ENCODE measurements at places on chromosomes 11 and 22.

GRCh38 chr11:116595305-116595880 lies 177.4 kb downstream of the BUD13 start:
- DNase-seq: no peak

DNA sequence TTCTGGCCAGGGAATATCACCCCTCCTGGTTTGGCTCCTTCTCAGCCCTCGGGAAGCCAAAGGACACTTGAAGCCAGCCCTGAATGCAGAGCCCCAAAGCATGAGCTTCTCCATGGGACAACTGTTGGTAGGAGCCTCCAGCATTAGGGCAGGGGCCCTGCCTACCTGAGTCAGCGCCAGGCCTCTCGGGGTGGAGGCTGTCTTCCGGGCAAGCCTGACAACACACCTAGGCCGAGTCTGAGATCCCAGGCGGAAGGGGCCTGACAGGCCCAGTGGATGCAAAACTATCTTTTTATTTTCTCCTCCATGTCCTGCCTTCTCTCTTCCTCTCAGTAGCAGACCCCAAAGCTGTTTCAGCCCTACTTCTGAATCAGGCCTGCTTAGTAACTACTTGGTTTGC lies 27.6 kb downstream of the RCOR2 start:
- no peak for DNase-seq

DNA sequence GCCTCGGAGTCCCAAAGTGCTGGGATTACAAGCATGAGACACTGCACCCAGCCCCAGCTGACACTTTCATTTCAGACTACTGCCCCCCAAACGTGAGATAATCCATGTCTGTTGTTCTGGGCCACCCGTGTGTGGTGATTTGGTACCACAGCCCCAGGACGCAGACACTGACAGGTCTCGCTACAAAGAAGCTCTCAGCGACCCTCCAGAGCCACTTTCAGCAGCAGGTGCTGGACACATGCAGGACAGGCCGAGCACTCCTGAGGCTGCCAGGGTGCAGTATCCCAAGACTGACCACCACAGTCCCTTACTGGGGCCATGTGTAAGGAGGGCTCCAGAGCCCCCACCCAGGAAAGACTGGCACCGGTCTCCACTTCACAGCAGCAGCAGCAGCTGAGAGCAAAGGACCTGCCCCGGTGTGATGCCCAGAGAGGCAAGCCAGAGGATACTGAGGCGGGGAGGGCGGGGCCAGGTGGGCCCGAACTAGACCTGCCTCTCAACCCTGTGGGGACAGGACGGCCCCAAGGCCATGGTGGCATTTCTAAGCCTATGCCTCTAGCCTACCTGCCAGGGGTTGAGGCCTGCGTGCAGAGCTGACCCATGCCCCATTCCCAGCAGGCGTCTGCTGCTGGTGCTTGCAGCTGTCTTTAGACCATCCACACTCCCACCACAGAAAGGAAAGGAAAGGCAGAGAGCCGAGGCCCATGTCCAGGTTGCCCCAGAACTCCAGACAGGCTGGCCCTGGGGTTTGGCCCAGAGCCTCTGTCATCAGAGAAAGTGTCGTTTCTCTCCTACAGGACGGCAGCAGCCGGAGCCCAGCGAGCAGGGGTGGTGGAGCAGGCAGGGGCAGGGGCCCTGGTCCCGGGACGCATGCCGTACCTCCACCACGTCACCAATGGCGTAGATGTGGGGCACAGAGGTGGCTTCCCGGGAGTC lies 28.0 kb upstream of the GNB1L start:
- no peak for DNase-seq

DNA sequence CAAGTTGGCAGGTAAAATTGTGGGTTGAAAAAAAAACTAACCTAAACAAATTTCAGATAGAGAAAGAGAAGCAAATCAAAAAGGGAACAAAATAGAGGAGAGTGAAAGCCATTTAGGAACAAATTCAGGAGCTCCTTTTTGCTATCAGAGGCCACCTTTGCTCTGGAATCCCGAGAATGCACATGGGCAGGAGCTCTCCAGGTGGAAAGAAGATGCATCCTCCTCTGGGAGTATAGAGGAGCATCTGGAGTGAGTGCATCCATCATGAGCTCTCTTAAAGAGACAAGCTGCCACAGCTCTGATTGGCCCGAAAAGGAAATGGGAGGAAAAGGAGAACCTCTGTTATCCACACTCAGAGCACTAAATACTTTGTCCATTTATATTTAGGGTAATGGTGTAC lies 26.3 kb downstream of the MRGPRX1 start:
- no peak for DNase-seq

DNA sequence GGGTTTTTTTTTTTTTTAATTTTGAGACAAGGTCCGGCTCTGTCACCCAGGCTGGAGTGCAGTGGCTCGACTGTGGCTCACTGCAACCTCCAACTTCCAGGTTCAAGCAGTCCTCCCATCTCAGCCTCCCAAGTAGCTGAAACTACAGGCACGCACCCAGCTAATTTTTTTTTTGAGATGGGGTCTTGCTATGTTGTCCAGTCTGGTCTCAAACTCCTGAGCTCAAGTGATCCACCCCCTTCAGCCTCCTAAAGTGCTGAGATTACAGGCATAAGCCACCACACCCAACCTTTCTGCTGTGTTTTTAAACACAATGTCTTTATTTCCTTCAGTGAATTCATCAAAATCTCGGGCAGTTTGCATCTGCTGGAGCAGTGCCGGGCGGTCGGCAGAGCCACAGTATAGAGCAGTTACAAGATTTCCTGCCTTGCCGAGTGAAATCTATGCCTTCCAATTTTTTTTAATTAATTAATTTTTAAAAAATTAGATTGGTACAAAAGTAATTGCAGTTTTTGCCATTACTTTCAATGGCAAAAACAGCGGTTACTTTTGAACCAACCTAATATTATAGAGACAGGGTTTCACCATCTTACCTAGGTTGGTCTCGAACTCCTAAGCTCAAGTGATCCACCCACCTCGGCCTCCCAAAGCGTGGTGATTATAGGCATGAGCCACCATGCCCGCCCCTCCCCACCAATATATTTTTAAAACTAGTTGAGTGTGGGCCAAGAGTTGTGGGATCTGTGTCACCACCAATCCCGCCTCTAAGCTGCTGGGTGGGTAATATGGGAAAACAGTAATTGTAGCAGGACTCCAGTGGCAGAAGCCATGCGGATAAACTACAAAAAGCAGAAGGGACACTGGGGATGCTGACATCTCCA lies 2.7 kb upstream of the ACY3 start:
- DNase-seq: no peak

DNA sequence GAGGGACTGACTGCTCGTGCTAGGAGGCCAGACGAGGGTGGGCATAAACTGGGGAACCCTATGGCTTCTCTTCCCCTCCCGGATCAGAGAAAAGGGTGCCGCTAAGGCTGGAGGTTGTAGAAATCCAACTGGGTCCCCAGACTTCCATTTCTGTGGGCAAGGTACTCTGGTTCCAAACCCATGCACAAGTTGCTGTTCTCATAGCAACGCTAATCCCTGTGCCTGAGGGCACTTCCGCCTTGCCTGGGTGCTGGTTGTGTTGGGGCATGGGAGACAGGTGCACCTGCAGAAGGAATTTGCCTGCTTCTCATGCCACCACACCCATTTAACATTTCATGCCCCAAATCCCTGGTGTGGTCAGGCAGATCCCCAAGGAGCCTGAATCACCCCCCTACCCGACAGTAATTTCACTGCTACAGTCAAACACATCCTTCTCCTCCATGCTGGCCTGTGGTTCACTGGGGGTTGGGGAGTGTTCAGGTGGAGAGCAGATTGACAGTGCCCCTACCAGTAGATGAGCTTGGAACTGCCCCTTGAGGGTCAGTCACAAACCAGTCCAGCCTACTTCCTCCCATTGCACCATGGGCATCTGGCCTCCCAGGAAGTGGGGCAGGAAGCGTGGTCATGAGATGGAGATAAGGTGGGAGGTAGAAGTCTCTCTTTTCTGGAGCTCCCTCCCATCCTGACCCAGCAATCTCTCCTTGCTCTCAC lies 1.2 kb downstream of the C2CD2L start:
- DNase-seq: no peak
